ENCODE measurements at places on chromosomes 6 and 20.
A peak's percentile ranks its signal among the peaks of the same experiment; 100 is the strongest.

DNA sequence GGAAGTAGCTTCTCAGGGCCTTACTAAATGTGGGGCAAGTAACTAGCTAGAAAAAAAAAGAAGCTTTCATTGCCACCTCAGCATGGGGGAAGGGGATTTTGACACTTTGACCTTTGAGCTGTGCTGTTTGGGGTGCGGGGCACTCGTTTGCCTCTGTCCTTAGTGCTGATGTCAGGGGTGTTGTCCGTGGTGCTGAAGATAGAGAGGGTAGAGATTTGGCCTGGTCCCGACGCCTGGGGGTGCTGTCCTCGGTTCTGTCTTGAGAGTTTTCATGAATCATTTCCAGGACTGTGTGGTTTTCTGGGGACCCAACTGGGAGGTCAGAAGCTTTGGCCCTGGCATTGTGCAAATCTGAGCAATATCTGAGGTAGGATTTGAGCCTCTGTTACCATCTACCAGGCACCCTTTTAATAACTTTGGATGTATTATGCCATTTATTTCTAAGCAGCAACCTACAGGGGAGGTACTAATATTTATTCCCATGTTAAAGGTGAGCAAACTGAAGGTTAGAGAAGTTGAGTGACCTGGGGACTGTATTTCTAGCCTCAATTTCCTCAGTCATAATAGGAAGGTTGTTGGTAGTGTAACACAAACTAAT lies 78.0 kb downstream of the DLGAP4 start:
- no peak for DNase-seq

DNA sequence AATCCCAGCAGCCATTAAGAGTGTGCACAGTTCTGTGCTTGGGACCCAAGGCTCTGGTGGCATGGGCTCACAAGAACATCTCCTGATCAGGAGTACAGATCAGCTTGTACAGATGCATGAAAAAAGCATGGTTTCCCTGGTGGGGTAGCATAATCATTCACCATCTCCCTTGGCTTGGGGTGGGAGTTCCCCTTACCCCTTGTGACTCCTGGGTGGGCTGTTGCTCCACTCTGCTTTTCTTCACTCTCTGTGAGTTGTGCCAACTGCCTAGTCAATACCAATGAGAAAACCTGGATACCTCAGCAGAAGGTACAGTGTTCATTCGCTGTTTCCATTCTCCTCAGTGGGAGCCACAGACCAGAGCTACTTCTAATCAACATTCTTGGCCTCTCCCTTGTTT lies 13.6 kb upstream of the HLA-DQB1 start:
- DNase-seq = no peak

GRCh38 chr6:41167173-41167963 lies 4.5 kb upstream of the TREM2 start:
- no peak for DNase-seq

DNA sequence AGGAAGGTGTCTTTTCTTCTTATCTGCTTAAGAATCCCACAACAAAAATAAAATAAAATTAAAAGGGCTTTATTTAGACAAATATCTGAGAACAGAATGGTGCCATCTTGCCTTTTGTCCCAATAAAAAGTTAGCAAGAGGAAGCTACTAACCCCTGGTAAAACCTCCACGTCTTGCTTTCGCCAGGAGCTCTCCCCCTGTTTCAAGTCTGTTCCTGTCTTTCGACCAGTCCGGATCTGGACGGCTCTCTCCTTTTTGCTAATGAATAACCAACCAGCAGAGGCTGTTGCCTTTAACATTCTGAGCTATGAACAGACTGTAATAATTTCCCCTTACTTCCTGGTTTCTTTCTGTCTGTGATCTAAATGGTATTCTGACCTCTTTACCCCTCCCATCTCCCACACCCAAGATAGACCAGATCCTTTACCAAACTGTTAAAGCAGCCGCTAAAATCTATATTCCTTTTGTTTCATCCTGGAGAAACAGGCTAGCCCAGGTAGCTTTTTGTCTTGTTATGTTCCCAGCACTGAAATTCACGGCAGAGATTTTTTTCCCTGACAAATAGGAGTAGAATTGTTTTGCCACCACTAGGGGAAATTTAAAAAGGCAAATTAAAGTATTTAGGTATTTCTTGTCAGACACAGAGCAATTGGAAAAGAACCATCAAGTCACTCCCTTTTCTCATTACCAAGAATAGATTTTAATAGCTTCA lies at the start of gene FRK:
Gene FRK (minus strand): TSS at position 320 of the 712 bp plus-strand sequence. CDS start 580 bp downstream, outside the sequence.
- DNase-seq = no peak

- DNase-seq = no peak
Measured at GRCh38 chr6:82015043-82015442, 232.5 kb downstream of the IBTK start.

DNA sequence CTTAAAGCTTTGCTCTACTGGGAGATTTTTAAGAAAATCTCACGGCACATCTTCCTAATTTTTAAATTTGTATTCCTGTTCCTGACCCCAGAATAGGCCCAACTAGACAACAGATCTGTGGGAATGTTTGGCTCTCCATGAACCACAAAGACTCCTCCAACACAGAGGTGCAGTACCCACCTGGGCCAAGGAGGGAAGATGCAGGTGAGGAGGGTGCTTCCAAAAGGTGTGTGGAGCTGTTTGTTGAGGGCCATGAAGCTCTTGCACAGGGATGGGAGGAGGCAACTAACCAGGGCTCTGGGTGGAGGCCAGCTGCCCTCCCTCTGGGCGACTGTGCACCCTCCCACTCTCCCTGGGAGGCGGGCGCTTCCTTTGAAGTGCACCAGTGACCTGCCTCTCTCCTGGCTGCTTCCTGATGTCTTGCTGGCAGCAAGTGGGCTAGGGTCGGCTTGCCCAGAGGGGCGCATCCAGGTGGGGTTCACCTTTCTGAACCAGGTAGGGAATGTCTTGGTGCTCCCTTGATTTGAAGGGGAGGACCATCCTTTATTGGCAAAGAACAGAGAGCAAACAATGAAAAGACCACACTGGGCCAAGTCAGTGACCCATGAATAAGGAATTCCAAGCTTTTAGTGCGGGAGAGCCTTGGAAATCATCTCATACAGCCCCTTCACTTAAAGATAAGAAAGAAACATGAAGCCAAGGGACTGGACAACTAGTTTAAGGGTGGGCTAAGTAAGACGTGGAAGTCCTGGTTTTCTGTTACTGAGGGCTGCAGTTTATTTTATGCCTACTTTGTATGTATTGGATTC lies 76.0 kb downstream of the ANKRD6 start:
- DNase-seq = no peak

- DNase-seq = no peak
Measured at GRCh38 chr6:112429226-112429625, 82.1 kb downstream of the RFPL4B start.

DNA sequence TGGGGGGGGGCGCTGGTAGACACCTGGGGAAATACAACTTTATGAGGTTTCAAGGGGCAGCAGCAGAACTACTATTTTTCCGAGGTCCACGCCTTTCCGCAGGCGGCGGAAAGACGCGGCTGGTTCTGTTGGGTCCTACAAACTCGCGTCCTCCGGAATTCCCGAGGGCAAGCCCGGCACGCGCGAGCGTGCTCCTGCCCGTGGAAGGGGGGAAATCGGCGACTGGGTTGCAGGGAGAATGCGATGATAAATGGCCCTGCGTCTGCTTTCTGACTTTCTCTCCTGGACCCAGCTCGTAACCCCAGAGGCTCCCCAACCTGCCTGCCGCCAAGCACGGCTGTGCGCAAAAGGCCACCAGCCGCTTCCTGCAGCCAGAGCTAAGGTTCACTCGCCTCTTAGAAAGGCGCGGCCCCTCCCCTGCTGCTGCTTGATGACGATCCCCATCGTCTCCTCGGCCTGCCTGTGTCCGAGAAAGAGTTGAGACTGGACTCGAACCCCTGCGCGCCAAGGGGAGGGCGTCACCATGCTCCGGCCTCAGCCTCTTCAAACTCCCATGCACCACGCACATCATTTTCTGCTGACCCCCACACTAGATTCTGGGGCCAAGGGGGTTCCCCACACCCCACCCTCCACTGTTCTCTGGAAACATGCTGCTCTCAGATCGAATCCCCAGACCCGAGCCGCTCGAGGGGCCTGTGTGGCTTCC lies 6.7 kb downstream of the FOXA2 start:
- no peak for DNase-seq

- DNase-seq = no peak
Measured at GRCh38 chr6:20927130-20927860, 393.0 kb downstream of the CDKAL1 start.

DNA sequence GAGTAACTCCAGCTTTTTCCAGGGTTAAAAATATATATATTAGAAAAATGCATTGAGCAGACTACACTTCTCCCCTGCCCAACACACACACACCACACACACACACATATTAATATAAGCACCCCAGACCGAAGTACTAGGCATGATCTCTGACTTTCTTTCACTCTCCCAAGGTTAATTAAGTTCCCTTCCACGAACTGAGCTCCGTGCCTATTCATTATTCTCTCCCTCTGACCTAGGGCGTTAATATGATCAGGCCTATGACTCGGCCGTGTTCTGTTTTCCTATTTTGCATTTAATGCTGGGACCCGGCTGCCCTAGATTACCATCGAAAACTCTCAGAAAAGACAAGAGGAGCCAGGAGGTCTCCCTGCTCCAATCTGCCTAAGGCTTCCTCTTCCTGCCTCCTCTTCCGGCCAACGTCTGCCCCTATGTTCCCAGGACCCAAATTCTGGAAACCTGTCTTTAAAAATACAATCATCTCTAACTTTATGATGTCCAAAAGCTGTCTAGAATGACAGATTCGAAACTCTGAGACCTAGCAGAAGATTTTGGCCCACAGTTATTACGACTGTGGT lies 6.1 kb upstream of the POU3F2 start:
- no peak for DNase-seq

DNA sequence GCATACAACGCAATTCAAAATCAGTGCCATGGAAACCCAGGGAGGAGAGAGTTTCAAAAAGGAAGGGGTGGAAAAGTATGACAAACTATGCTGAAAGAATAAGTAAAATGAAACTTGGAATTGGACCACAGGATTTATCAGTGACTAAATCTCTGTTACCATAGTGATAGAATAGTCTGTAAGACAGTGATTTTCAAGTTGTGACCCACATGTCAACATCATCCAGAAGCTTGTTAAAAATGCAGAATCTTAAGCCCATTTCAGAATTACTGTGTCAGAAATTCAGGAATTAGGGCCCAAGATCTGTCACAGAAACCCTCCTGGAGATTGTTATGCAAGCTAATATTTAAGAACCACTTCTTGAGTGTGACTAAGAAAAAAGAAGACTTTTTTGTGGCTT lies 417.7 kb upstream of the JAG1 start:
- no peak for DNase-seq

DNA sequence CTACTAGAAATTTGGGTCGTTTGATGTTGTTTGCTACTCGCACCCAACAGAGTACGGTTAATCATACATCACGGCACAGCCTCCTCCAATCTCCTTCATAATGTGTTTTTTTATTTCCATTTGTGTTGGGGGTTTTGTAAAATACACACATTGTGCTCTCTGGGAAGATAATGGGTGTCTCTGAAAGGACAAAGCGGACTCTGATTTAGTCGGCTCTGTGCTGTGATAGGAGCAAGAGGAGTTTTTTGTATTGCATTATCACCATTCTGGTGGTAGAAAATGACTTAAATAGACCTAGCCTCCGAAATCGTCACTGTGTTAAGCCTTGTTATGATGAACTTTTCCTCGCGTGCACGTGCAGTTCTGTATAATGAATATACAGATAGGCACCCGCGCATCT lies 196.3 kb downstream of the CDH4 start:
- DNase-seq = no peak

DNA sequence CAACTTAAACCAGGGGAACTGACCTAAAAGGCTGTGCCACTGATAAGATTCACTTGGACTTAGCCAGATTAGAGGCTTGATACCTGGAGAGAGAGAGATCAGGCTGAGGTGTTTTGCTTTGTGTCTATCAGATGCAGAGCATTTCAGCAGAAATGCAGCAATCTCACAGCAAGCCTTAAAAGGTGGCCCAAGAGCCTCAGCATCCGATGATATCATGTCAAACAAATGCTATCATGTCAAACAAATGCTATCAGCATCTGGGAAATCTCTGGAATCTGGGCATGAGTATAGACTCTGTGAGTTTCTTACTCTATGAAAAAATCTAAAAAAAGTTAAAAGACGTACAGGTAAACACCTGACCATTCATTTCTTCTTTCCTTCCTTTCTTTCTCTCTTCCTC lies 718.9 kb downstream of the EYS start:
- no peak for DNase-seq

GRCh38 chr20:1830240-1830639 lies 65.0 kb upstream of the SIRPA start:
- peak; percentile 99 for DNase-seq

DNA sequence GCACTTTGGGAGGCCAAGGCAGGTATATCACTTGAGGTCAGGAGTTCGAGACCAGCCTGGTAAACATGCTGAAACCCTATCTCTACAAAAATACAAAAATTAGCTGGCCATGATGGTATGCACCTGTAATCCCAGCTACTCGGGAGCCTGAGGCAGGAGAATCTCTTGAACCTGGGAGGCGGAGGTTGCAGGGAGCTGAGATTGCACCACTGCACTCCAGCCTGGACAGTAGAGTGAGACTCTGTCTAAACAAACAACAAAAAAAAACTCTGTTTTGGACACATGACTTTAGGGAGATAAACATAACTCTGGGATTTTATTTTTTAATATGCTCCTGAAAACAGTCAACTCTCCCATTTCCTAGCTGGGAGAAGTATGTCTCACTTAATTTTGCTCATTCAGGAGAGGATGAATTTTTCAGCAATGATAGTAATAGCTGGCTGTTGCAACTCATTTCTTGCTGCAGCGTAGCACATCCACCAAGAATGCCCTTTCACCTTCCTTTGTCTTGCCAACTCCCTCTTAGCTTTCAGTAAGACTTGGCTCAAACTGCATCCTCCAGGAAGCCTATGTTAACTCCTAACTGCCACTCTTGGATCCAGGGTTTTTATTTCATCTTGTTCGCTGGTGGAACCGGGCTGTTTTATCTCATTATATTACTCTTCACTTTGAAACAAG lies 24.3 kb downstream of the TOP1 start:
- DNase-seq = no peak

DNA sequence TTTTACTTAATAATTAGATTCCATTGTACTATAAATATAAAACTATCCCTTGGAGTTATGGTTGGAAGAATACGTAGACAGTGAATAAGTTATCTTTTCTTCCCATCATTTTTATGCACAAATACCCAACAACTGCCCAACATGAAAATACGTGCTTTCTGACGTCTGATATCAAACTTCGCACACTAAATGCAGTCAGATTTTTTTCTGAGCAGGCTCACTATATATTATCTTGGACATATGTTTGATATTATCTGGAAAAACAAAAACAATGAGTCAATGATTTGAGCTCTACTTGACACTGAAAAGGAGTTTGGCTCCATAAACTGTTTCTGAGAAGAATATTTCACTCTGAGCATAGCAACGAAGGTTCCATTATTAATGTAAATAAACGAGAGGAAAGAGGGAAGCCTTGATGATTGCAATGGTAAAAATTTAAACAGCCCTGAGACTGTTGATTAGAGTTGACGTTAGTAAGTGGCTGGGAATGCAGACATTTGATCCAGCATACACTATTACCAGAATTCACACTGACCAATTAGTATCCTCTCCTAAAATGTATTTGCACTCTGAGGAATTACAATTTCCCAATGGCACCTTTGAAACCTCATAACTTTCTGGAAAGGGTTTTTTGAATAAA lies 1090.0 kb downstream of the EPHA7 start:
- DNase-seq = no peak

GRCh38 chr6:120274547-120274946 lies 925.0 kb upstream of the MAN1A1 start:
- DNase-seq = no peak
